Cardiac fibroblast (primary cell): ENCODE measurements at places on chromosomes 4 and X.

DNA sequence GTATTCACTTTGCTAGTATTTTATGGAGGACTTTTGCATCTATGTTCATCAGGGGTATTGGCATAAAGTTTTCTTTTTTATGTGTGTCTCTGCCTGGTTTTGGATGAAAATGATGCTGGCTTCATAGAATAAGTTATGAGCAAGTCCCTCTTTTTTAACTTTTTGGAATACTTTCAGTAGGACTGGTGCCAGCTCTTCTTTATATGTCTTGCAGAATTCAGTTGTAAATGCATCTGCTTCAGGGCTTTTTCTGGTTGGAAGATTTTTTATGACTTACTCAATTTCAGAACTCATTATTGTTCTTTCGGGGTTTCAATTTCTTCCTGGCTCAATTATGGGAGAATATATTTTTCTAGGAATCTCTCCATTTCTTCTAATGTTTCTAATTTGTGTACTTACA is 9.1 kb upstream of the CSN2 start:
- DNase-seq = no peak

DNA sequence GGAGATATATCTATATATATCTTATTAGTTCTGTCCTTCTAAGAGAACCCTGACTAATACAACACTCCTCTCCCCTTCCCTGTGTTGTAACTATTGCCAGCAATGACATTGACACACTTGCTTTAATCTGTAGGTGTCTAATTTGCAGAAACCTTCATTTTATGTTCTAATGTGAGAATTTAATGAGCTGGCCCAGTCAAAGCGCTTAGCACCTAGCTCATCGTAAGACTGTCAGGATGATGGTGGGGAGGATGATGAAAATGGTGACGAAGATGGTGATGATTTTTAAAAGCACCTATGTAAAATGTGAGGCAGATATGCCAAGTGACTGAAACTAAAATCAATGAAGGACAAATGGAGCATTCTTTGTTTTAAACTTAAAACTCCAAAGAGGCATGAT is 183.8 kb downstream of the DHX15 start:
- DNase-seq = no peak

DNA sequence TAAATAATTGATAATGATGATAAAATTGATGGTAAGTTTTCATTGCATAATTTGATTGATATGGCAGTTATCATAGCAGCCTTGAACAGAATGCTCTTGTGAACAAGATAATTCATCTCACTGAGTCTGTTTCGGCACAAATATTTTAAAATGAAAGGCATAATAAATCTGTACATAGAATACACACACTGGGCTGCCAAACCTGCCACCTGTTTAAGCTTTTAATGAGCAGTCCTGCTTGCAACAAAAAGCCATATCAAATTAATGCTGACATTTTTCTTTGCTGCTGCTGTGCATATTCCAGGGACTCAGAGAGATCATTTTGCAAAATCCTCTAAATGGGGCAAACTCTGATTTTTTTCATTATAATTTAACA is 201.1 kb downstream of the ARHGAP24 start:
- DNase-seq = no peak

DNA sequence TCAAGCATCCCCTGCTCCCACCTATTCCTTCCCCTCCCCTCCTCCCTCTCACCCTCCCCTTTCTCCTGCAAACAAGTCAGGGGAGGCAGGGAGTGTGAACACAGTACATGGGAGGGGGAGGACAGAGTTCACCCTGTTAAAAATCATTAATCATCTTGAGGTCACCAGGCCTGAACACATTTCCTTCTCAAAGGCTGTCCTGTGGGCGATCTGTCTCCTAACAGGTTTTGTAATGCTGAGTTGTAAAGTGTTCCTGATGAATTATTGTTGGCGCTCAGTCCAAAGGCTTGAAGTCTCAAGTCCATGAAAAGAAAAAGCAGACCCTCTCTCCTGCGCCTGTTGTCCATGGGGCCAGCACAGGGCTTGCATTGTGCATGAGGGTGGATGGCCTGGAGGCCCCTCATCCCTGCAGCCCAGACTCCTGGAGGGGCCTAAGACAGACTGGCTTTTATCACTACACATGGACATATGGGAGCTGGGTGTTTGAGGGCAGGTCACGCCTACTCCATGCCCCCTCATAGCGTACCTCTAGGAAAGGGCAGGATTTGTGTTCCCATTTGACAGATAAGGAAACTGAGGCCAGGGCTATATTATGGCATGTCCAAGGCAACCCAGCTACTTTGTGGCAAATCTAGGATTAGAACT is 189.1 kb downstream of the RAB28 start:
- DNase-seq = no peak
